CD4-positive, alpha-beta T cell treated with Interleukin-12 subunit alpha and Interleukin-12 subunit beta, for 1 hour (primary cell): ENCODE measurements at places on chromosomes 16 and 17.

DNA sequence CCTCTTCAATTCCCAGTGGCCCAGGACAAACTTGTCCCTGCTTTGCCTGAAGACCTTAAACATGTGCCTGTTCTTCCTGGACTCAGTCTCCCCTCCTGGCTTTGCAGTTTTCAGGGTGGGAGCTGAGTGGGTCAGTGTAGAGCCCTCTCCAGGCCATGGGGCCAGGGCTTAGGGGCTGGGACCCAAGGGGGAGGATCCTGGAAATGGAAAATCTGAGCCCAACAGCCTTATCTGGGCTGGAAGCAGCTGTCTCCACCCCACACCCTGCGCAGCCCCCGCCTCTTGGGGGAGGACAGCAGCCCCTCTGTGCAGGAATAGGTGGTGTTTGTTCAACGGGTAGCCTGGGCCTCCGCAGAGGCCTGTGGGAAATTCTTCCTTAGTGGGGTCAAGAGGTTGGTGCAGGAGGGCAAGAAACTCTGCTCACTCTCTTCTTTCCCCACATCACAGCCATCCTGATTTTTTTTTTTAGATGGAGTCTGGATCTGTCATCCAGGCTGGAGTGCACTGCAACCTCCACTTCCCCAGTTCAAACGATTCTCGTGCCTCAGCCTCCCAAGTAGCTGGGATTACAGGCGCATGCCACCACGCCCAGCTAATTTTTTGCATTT is 6.8 kb upstream of the SMTNL2 start:
- no peak for DNase-seq

DNA sequence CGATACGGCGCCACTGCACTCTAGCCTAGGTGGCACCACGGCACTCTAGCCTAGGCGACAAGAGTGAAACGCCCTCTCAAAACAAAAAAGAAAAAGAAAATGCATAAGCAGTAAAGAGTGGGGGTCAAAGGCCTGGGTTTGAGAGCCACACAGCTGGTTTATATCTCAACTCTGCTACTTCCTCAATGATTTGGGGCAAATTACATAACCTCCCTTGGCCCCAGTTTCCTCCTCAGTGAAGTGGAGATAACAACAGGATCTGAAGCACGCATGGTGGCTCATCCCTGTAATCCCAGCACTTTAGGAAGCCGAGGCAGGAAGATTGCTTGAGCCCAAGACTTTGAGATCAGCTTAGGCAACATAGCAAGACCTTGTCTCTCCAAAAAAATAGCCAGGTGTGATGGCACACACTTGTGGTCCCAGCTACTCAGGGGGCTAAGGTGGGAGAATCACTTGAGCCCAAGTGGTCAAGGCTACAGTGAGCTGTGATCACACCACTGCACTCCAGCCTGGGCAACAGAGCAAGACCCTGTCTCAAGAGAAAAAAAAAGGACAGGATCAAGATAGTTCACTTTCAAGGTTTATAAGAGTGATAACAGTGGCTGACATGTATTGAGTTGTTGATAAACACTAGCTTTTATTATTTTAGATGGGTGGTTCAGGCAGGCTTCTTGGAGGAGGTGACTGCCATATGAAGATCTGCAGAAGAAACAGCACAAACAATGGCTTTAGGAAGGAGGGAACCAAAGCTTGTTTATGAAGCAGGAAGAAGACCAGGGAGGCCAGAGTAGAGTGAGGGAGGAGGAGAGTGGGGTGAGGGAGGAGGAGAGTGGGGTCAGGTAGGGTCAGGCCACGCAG is 8.5 kb upstream of the COG1 start:
- DNase-seq, result no peak

- peak; percentile 14 for DNase-seq
Observed at GRCh38 chr17:80220736-80221215, 549 bp downstream of the SLC26A11 start.

- no peak for DNase-seq
Observed at GRCh38 chr17:50806141-50806643, 29.2 kb upstream of the WFIKKN2 start.

GRCh38 chr17:64599827-64600226 is 62.3 kb downstream of the SMURF2 start:
- no peak for DNase-seq
